Colonic mucosa (tissue), 4 donors: ENCODE measurements at places on chromosomes 7 and 10.

- DNase-seq: no peak
Observed at GRCh38 chr10:48199580-48200377, 74.7 kb downstream of the FRMPD2 start.

DNA sequence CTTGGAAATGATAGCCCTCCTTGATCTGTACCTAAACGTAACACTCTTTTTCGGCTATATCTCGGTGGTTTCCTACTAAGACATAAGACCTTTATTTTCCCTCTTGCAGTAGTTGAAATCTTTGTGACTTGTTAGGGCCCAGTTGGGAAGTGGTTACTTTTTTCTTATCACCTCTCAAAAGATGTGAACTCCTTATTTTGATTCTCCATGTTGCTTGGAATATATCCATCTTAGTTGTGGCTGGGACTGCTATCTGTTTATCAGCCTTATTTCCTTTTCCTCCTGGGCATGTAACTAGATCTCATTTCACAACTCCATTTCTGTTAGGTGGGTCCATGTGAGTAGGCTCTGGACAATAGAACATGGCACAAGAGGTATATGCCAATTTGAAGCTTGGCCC lies 4.1 kb upstream of the CPED1 start:
- no peak for DNase-seq

DNA sequence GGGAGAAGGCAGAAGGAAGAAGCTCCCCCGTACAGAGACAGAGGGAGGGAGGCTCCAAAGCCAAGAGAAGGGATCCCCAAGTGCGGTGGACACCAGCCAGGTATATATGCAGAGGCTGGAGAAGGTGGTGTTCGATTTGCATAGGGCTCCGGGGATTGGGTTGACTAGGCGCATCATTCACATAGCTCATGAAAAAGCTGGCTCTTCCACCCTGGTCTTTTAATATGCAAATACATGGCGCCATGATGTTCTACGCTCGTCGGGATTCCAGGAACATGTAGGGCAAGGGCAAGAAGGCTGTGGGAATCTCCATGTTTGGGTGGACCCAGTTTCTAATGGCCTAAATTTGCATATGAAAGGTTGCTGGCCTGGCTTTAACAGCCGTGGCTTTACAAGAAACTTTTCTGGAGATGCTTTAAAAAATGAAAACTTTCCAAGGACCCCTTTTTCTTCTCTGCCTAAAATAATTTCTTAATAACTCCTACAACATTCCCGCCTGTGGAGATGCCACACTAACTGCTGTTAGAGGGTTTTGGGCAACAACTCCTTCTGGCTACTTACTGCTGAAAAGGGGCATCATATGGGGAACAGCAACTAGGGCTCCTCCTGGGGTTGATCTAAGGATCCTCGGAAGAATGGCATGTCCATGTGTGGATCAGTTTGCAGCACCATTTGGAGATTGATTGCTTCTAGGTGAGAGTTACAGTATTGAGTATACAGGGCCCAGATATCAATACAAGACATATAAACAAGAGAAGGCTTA lies 28.3 kb downstream of the C1GALT1 start:
- DNase-seq: no peak

DNA sequence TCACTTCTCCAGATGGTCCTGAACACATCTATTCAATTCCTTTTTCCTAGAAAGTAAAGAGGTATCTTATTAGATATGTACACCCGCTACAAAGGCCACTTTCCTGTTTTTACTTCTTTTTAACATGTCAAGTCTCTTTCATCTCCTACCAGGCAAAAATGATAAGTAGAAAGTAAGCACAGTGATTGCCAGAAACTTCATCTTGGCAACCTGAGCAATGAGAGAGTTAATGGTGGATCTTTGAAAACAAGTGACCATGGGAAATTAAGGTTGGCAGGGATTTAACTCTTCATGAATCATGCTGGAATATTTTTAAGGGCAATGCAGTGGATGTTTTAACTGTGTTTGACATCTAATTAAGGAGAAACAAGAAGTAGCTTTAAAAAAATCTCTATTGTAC lies 2.7 kb downstream of the SEMA3A start:
- no peak for DNase-seq

DNA sequence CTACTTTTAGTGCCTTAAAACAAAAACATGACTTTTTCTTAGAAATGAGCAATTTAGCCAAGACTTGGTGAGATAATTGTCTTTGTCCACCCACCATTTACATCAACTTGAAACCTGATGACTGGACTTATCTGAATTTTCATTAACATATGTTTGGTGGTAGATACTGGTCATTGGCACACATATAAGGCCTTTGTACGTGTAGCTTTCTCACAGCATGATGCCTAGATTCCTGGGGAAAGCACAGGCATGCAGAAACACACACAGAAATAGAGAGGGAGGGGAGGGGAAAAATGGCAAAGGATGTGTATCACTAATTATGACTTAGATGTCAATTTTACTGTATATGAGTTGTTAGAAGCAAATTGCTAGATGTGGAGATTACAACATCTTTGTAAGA lies 488.4 kb downstream of the NXPH1 start:
- DNase-seq: no peak

DNA sequence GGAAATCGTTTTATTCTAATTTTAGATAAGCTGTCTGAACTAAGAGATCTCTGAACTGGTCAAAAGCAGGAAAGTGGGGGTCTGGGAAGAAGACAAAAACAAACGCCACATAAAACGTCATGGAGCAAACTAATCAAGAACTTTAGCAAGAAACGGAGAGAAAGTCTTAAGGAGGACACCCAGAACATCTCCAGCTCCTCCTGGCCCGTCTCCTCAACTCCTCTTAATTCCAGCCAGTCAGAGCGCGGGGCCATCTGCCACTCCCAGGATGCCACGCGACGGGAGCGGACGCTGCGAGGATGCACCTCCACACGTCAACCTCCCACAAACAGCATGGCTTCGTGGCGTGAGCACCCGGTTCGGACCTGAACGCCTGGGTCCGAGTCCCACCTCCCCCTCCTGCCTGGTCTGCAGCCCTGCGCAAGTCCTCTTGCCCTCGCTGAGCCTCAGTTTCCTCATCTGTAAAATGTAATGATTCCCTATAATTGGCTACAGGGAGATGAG lies 598 bp downstream of the MMS19 start:
- DNase-seq: peak; percentile 88

GRCh38 chr10:49664006-49664841 lies 15.2 kb upstream of the C10orf53 start:
- DNase-seq: no peak
